ENCODE measurements at places on chromosomes 12 and 14.

DNA sequence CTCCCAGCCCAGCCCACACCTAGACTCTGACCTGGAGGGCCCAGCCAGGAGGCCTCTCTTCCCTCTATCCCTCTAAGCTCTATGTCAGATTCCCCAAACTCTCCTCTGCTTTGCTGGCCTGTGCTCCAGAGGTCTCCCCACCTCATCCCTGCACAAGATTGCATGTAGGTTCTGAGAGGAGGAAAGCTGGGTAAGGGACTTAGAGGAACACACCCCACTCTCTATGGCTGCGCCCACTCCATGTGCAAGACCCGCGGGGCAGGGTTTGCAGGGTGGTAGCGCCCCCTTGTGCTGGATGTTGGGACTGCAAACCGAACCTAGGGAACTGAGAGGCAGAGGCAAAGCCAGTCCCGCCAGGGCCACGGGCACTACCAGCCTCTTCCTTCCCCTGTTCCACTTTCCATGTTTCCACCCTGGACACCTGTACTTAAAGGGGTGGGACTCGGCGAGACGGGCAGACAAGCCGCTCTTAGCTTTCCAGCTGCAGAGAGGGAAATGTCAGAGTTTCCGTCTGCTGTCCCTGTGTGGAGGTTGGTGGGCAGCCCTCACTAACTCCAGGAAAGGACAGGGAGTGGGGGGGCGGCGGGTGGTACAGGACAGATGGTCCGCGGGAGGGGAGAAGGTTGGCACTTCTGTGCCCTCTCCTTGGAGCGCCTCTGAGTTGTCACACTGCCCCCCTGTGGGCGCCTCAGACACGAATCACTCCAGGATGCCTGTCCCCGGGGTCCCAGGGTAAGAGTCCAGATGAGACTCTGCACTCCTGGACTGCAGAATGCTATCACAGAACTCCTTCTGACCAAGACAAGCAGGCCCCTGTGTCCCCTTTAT, 16.8 kb downstream of the MMP14 start:
- peak; percentile 99 for DNase-seq

DNA sequence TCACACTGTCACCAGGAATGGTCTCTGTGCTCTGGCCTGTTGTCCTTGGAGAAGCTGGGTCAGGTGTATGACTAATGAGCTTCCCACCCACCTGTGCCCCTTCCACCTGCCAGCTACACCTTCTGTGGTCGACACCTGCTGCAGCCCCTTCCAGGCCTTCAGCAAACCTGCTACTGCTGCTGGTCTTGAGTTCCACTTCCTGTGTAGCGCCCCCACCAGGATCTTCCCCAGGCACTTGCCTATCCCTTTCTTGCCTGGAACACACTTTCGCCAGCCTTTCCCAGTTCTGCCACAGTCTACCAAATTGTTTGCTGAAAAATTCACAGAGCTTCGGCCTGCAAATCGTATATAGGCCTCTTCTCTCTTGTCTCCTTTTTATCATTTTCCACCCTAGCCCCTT, 75.3 kb downstream of the CRACR2A start:
- no peak for DNase-seq

DNA sequence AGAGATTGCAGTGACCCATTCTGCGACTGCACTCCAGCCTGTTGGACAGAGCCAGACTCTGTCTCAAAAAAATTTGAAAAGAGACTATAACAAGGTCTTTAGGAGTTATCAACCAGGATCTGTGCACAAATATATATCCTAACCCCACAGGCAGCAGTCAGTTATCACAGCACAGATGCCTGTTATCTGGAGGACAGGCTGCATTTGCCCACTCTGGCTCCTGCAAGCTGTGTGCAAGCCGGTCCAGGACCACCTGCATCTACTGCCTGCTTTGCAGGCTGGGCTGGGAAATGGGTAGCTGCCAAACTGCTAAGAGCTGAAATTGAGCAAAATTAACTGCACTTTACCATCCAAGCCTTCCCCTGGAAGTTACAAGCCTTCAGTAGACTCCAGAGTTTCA, 21.4 kb upstream of the RCOR1 start:
- DNase-seq: no peak

- DNase-seq: no peak
These were observed 68.5 kb downstream of the NKX2-1 start for GRCh38 chr14:36451310-36452065.

- DNase-seq: no peak
These were observed 128.3 kb downstream of the SLC35F4 start for GRCh38 chr14:57737598-57737997.

GRCh38 chr14:54724123-54724522, 157.2 kb downstream of the SAMD4A start:
- no peak for DNase-seq

GRCh38 chr14:89178800-89179535, 238.1 kb downstream of the FOXN3 start:
- DNase-seq: no peak
